ENCODE measurements at places on chromosomes 5 and 9.

DNA sequence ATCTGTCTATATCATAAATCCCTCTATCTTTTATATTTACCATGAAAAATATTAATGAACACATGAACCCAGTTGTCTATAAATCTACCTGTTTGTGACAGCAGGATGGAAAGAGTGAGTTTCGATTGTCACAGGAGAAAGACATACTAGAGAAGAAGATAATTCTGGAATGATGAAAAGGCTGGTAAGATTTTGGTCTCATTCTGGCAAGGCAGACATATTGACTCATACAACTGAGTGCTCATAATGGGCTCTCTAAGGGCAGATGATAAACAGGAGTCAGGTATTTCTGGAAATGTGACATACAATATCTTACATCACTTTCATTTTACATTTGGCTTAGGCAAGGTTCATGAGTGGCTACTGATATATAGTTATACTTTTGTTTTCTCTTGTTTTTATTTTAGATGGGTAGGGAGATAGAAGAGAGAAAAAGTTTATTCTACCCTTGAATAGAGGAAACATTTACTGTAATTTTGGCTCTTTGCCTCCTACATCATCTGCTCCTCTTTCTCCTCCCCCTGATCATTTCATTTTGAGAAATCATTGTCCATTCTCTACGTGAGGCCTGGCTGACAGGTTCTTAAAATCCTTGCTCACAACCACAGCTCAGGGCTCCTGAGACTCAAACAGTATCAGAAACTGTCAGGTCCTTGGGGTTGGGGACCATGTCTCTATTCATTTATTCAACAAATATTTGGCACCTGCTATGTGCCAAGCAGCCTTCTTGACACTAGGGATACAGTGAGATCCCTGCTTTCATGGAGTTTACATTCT, 14.4 kb downstream of the ELOVL7 start:
- DNase-seq = no peak

DNA sequence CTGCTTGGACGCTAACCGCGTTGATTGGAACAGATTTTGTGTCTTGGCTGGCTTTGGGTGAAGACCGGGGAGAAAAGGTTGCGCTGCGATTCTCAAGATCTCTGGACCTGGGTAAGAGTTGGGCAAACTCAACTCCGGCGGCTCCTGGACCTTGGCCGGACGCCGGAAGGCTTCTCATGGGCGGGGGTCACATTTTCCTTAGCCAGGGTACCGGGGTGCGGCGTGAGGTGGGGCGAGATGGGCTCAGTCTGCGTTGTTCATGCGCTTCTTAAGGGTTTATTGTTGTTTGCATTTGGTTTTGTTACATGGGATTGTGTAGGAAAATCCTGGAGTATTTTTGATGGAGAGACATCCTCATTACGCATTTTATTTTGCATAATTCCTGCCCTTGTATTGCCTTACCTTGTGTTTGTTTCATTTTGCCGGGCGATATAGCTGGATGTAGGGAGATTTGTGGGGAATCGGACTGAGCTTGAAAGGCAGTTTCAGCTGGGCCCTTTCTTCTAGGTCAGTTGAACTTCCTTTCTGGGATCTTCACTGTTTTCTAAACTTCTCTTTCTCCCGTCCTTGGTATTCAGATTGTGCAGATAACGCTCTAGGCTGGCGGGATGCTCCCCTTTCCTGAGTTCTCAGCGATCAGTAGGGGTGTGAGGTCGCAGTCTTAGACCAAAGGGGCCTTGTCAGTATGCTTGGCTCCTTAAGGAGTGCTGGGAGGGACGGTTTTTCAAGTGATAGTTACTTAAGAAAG, 524 bp downstream of the MEGF10 start:
- no peak for DNase-seq

DNA sequence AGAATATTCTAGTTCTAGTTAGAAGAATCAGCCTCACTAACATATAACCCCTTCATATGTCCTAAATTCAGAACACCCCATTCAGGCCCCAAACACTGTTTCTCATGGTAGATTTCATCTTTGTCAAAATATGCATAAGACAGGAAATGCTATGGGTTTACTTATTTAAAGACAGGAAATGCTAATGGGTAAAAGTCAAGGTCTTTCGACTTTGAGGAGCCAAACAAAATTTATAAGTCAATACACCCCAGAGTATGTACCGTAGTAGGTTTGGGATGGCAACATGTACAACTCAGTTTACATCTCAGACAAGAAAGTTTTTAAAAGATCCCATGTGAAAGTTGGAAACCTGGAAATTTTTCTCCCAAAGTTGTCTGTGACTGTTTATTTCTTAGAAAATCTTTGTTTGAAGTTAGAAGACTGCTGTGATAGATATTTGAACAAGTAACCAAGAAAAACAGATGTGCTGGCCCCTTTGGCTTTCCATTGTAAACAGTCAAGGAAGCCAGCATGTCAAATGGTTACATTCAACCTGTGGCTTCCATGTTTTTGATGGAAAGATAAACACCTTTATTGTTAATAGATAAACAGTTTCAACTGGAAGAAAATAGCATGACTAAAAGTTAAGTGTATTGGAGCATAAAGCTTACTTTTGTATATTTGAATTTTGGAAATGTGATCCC, 102.2 kb downstream of the INIP start:
- DNase-seq = no peak

- DNase-seq = no peak
Observed at GRCh38 chr5:93184041-93184440, 397.0 kb downstream of the NR2F1-AS1 start.

- DNase-seq = no peak
Observed at GRCh38 chr9:111712369-111712768, 51.0 kb downstream of the GNG10 start.
